CD4-positive, alpha-beta T cell treated with Interleukin-15 for 1 hour (primary cell): ENCODE measurements at places on chromosomes 6 and 20.

GRCh38 chr20:44001667-44002596 is 87.3 kb downstream of the TOX2 start:
- DNase-seq = no peak

DNA sequence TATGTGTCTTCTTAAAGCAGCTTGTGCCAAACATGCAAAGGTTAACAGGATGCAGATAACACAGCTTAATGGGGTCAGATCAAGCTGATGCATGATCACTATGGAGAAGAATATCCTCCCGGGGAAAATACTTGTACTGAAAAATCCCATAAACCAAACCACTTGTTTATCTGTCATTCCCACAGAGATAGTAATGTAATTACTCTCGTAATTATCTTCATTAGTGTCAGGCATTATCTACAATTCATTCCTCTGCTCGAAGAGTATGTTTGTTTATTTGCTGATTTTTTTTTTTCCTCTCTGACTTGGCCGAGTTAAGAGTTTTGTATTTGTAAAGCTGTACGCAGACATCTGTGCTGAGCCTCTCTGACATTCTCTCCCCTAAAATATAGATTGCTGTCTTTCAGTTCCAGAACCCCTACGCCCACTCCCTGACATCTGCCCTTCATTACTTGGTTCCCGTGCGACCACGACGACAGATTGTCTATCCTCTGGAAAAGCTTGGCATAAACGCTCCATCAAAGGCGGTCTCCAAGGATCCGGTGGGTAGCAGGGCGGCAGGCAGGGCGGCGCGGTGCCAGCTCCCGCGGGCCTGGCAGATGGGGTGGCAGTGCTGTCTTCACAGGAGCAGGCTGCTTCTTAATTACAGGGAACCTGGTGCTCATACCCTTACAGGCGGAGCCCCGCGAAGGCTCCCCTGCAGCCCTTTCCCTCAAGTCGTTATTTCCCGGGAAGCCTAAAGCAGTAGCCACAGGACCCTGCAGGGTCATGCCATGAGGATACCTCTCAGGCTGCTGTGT is 147.2 kb downstream of the CFAP61 start:
- no peak for DNase-seq

DNA sequence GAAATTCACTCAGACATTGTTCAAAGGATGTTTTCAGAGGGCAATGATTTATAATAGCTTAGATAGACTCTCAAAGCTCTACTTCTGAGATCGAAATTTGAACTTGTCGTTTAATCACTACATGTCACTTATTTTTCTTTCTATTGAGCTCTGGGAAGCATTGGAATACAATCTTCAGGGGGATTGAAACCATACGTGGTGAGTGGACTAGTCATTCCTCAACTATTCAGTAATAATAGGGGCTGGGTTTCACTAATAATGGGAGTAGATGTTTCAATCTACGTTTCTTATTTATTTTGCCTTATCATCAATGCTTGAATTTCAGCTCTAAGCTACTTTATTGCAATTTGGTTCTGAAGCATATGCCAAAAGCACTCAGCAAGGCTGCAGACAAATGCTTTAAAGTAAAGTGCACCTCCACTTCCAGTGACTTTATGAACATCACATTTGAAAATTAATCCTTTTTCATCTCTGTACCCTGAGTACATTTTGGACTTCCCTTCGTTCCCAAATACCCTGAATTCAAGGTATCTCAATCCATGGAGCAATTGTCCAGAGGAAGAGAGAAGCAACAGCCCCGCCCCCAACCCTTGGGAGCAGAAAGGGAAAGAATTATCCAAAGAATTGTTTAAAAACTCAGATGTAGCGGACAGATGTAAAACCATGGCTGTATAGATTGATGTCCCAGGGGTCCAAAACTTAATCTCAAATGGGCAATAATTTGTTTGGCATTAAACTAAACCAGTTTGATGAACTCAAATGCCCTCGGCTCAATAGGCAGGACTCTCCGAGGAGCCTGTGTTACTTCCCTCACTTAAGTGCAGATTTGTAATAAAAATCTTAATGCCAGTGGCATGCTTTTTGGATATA is 68.1 kb downstream of the HFE start:
- DNase-seq = no peak

DNA sequence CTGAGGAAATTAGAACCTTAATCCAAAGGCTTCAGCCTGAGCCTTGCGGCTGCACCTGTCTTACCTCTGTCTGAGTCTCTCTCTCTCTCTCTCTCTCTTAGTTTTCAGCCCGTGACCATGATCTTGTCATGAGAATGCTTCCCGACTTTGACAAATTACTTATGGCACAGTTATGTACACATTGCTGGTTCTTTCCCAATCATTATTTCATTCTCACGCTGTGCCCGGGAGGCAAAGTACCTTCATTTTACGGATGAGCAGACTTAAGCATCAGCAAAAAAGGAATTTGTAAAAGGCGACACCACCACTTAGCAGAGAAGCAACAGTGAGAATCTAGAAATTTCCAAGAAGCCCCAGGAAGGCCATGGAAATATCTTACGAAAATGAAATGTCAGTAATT is 54.6 kb downstream of the GMPR start:
- no peak for DNase-seq

- DNase-seq = no peak
Measured at GRCh38 chr6:84059082-84059481, 25.5 kb downstream of the MRAP2 start.

- DNase-seq = no peak
Measured at GRCh38 chr20:44402391-44403193, 47.1 kb downstream of the HNF4A start.

- no peak for DNase-seq
Measured at GRCh38 chr6:4743062-4743461, 33.1 kb upstream of the CDYL start.

DNA sequence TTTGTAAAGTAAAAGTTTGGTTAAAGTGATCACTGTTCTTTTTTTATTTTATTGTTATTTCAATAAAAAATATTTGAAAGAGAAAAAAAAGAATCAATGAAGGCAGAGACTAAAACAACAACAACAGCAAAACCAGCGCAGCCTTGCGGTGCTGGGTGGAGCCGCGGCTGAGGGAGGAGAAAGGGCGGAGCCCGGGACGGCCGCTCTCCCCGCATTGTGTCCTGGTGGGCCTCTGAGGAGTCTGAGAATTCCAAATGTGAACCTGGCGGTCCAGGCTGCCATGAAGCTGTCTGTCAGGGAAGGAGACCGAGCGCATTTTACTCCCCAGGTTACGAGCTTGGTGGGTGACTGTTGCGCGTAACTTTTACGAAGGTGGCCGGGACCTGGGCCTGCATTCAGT is 43.2 kb downstream of the TMEM242 start:
- DNase-seq = no peak

DNA sequence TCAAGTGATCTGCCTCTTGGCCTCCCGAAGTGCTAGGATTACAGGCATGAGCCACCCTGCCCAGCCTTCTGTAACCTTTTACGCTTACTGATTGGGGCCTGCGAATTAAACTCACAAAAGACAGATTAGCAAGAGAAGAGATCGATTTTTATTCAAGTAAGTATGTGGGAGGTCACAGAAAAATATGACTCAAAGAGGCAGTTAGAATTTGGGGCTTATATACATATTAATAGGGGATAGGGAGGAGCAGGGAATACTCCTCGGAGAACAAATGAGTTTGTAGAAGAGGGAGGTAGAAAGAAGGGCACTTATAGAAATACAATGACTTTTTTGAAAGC is 78.9 kb downstream of the CD24 start:
- DNase-seq = no peak

- no peak for DNase-seq
Measured at GRCh38 chr20:840858-841567, 7.5 kb downstream of the FAM110A start.

GRCh38 chr6:54578261-54578660 is 268.3 kb upstream of the FAM83B start:
- DNase-seq = no peak

DNA sequence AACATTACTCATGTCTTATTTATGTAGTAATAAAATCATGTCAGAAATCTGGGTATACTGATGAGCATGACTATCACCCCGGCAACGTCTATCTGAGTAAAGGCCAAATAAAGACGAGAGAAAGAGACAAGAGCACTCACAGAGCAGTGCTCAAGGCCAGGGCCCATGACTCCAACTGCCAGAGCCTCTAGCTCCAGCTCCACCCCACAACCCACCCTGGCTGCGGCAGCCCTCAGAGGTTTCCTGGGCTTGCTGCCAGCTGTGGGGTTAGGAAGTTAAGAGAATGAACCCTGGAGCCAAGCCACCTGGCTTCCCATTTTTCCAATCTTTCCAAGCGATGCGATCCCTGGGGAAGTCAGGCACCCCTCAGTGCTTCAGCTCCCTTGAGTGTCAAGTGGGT is 92.0 kb upstream of the PAX1 start:
- DNase-seq = no peak

GRCh38 chr6:110687326-110687725 is 127.9 kb downstream of the CDK19 start:
- no peak for DNase-seq

GRCh38 chr6:96624957-96625356 is 62.0 kb downstream of the FHL5 start:
- DNase-seq = no peak

- no peak for DNase-seq
Measured at GRCh38 chr6:118135371-118135770, 228.3 kb downstream of the SLC35F1 start.

DNA sequence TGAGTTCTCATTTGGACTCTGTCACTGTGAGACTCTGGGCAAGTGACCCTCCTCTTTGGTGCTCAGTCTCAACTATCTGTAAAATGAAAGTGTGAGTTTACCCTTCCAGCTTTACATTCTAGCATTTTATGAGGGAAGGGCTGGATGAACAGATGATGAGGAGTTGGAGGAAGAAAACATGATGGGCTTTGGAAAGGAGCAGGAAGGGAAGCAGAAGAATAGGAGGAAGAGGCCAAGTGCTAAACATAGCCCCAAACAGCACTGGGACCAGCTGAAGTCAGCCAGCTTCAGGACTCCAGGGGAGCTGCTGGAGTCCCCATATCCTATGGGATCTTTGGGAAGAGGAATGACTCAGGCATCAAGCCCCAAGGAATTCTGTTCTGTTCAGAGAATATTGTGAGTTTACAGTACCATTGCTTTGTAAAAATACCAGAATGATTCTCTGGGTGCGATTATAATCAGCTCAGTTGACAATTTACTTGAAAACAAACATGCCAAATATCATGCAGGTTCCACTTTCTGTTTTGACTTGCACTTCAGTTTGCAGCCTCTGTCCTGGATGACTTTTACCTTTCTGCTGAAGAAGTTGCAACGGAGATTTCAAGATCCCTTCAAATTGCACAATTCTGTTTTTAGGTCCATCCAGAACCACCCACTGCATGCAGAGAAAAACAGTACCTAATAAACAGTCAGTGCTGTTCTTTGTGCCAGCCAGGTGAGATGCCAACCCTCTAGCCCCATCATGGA is 3.2 kb downstream of the CD40 start:
- no peak for DNase-seq

DNA sequence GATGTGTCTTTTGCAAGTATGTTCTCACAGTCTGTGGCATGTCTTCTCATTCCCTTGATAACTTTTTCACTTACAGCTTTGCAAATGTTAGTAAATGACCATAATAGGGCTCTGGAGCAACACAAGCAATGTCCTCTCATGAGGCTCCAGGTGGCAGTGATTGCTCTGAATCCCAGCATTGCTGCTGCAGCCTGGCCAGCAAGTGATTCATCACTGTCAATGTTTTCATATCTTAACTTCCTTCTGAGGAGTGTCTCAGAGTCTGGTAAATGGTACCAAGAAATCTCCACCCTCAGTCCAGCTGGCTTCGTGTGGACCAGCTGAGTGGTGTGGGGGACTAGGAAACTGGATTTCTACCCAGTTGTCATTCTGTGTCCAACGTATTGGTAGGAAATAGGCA is 139.6 kb downstream of the MYLK4 start:
- no peak for DNase-seq

- no peak for DNase-seq
Measured at GRCh38 chr6:25769983-25770382, 15.4 kb downstream of the SLC17A4 start.

- DNase-seq = no peak
Measured at GRCh38 chr6:68038815-68039408, 596.2 kb upstream of the ADGRB3 start.

- no peak for DNase-seq
Measured at GRCh38 chr20:24768201-24768636, 180.8 kb upstream of the CST7 start.

GRCh38 chr6:118705544-118706491 is 54.4 kb upstream of the CEP85L start:
- DNase-seq = no peak
